ENCODE measurements at places on chromosomes 4 and X.

DNA sequence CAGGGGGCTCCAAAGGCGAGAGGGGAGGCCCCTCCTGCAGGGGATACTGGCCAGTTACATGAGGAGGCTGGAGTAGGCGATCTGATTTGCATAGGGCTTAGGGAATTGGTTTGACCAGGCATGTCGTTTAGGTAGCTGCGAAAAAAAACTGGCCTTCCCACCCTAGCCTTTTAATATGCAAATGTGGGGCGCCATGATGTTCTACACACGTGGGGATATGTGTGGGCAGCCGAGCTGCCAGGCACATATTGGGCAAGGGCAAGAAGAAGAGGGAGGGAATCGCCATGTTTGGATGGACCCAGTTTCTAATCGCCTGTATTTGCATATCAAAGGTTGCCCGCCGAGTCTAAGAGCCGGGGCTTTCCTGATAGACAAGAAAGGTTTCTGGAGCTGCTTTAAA, 121.3 kb downstream of the PRKX start:
- DNase-seq: no peak

- no peak for DNase-seq
These were observed 67.7 kb downstream of the INPP4B start for GRCh38 chr4:142778430-142778829.

DNA sequence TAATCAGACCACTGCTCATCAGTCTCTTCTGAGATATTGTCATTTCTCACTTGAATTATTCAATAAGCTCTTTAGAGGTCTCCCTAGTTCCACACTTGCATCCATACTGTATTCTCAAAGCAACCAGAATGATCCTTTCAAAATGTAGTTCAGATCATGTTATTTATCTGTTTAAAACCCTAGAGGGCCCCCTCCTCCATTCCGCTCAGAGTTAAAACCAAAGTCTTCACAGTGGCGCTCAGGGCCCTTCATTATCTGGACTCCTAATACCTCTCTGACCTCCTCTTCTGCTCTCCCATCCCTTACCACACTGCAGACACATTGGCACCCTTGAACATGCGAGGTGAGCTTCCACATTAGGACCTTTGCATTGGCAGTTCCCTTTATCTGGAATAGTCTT, 32.7 kb upstream of the HPGDS start:
- DNase-seq: no peak

GRCh38 chrX:15816886-15817285, 26.6 kb downstream of the ZRSR2 start:
- peak; percentile 41 for DNase-seq

- no peak for DNase-seq
These were observed 104.2 kb upstream of the HPGD start for GRCh38 chr4:174626342-174627008.

- DNase-seq: no peak
These were observed 109.1 kb upstream of the TBL1X start for GRCh38 chrX:9355739-9356138.

DNA sequence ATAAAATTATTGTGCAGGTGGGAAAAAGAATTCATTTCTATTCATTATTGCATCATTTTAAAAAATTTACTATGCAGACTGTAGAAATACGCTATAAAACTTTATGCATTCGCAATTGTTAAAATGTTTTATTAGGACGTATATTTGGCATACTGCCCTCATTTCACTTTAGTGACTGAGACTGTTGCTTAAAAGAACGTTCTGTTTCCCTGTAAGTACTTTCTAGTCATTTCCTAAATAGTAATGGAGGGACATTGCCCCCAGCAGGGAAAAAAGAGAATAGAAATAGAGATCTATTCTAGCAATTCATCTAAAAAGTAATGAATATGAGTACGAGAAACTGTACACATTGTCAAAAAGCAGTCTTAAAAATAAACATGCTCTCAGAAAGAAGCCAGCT, 1295.8 kb upstream of the TENM3 start:
- DNase-seq: no peak

- no peak for DNase-seq
These were observed 12.6 kb downstream of the PPEF2 start for GRCh38 chr4:75889537-75890199.

DNA sequence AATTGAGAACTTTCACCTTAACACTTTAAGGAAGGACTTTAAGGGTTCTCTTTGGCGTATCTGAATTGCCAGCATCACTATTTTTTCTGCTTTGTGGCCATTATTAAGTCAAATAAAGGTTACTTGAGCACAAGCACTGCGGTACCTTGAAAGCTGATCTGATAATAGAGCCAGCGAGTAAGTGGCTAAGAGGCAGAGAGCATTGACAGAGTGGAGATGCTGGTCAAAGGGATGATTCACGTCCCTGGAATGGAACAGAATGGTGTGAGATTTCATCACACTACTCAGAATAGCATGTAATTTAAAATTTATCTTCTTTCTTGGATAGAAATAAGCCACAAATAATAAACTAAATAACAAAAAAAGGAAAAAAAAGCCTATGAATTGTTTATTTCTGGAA, 57.1 kb upstream of the NPFFR2 start:
- DNase-seq: no peak

DNA sequence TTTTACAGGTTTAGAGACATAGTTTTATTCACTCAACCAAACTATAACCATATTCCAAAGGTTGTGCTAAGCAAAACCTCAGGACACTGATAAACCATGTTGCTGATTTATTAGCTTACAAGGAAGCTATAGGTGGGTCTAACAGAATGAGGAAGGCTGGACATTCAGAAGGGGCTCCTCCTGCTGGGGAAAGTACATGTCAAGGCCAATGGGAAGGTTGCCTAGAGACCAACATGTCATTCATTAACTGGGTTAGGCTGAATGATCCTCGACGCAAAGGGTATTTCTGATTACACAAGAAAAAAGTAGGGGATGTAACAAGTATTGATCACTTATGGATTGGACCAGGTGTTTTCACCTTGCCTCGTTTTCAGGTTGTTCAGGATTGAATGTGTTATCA, 30.3 kb downstream of the SLC10A6 start:
- DNase-seq: no peak

DNA sequence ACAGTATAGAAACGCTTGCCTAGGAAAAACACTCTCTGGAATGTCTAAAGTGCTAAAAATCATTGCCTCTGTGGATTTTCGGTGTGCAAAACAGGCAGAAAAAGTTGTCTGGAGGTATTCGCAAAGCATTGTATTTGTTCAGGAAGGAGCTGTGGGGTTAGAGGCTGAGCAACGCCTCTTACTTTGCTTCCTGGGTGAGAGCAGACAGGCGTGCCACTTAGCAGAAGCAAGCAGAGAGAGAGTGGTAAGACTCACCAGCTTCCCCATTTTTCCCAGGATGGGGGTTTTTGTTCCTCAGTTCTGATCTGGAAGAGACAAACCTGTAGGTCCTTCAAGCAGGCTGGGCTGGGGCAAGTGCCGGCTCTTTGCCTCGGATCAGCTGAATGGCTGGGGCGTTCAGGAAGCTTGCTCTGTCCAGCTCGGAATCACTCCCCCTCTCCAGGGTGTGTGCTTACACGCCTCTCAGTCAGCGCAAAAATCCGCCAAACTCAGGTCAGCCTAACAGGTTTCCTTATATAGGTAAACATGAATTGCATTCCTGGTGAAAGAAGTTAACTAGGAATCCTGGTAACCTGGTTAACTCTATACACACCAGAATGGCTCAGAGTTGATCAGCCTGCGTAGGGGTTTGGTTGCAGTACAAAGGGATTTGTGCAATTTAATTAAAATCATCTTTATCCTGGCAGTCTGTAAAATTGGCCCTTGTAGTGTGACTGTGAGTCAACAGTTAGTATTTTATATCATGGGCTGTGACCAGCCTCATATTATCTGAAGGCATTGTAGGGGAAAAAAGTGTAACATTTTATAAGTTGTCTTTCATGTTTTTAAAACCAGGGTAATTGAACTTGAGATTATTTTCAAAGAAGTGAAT, 213.1 kb upstream of the MID1 start:
- no peak for DNase-seq

GRCh38 chrX:68695206-68695845, 47.9 kb downstream of the STARD8 start:
- no peak for DNase-seq

GRCh38 chrX:2969021-2969420, 37.3 kb upstream of the ARSH start:
- no peak for DNase-seq

DNA sequence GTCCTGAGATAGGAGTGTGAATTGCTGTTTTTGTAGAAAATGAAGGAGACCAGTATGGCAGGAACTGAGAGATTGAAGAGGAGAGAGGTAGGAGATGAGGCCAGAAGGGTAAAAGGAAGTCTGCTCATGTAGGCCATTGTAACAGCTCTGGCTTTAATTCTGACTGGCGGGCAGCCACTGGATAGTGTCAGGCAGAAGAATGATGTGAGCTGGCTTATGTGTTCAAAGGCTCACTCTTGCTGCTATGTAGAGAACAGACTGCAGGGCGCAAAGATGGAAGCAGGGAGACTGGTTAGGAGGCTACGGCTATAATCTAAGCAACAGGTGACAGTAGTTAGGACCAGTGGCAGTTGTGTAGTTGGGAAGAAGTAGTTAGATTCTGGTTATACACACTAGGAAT, 160.2 kb upstream of the FGF13 start:
- DNase-seq: no peak

- no peak for DNase-seq
These were observed 416.7 kb downstream of the ZIC3 start for GRCh38 chrX:137982472-137983172.

- peak; percentile 26 for DNase-seq
These were observed at the start of gene SOWAHD for GRCh38 chrX:119757979-119758730. Gene SOWAHD (plus strand): TSS chrX:119758588. CDS start chrX:119758668, 80 bp downstream.

DNA sequence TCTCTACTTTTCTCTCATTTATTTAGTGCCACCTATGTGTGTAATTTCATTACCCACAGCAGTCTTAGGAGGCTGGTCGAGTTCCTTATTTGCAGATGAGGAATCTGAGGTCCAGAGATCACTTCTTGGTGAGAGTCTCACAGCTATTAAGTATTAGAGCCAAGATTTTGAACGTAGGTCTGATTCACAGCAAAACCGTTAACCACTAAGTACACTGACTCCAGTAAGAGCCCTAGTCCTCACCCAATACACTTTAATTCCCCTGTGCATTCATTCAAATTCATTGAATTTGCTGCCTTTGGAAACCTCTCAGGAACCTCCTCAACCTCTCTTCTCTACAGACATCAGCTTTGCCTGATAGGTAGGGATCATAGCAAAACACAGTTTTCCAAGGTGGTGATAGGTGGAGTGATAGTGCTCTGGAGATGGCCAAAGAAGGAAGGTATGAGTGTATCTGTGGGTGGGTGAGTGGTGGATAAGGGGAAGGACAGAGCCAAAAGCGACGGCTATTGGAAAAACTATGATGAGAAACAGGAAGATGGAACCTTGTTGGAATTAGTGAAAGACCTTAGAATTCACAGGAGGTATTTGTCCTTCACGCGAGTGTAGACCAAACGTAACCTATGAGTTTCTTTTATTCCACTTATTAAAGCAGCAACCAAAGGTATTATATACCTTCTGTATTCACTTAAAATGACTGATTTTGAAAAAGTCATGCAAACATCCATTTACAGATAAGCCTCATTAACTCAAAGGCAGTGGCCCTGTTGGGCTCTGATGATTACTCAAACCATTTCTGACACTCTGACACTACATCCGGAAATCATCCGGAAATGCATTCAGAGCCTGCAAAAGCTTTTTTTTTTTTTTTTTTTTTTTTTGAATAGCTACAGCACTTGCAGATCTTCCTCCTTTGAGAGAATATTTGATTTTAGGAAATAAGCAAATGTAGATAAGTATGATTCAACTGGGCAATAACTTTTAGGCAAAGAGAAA, 6.3 kb downstream of the FMR1 start:
- DNase-seq: peak; percentile 40

DNA sequence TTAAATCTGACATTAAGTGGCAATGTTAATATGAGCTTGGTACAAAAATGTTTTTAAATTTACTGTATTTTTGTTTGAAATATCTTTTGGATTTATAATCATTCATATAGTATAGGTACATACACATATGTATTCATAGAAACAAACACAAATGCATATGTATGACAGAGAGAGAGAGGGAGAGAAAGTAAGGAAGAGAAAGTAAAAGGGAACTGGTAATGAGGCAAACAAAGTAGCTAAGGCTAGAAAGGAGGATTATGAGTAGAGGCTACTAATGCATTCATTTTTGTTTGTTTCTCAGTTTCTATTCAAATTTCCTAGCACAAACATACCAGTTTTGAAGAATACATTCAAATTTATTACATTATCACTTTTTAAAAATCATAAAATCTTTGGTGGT, 132.4 kb downstream of the GLRA3 start:
- DNase-seq: no peak

DNA sequence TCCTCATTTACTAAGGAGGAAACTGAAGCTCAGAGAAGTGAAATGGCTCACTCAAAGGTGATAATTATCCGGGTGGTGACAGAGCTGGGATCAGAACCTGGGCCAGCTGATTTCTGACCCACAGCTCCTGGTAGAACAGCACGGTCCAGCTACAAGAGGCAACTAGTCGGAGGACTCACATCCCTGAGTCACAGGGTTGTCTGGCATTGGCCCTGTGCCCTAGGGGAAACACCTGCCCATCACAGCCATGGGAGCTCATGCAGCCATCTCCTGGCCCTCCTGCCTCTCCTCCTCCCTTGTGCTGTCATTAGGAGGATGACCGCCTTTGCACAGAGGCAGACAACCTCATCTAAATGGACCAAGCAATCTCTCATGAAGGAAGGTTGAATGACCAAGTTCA, 115.2 kb upstream of the TSPAN5 start:
- no peak for DNase-seq

- DNase-seq: no peak
These were observed 718.7 kb upstream of the TENM3 start for GRCh38 chr4:181524499-181524898.

GRCh38 chrX:151723156-151723760, 7.4 kb downstream of the FATE1 start:
- DNase-seq: no peak

- DNase-seq: no peak
These were observed 10.1 kb downstream of the TKTL1 start for GRCh38 chrX:154305541-154306205.
